T-helper 1 cell (primary cell): ENCODE measurements at places on chromosomes 11 and 22.

GRCh38 chr11:120618399-120618798, 106.9 kb downstream of the GRIK4 start:
- DNase-seq, result no peak

DNA sequence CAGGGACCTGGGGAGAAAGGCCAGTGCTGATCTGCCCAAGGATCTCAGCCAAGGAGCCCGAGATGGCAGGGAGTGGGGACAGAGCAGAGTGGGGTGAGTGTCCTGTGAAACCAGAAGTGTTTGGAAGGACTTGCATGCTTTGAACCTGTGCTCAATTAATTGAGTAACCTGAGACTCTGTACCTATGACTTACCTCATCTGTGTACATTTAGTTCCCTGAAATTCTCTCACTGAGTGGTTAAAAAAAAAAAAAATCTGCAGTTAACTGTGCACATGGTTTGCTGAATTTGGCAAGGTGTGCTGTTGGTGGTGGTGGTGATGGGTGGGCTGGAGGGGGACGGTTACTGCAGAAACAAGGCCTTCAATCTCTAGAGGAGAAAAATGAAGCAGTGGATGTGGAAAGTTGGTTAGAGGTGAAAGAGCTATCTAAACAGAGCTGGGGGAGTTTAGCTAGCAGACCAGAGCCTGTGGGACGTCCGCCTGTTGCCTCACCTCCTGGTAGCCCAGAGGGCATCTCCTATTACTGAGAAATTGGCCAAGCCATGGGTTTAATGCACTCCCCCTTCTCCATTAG, 8.3 kb upstream of the SORL1-AS1 start:
- no peak for DNase-seq

DNA sequence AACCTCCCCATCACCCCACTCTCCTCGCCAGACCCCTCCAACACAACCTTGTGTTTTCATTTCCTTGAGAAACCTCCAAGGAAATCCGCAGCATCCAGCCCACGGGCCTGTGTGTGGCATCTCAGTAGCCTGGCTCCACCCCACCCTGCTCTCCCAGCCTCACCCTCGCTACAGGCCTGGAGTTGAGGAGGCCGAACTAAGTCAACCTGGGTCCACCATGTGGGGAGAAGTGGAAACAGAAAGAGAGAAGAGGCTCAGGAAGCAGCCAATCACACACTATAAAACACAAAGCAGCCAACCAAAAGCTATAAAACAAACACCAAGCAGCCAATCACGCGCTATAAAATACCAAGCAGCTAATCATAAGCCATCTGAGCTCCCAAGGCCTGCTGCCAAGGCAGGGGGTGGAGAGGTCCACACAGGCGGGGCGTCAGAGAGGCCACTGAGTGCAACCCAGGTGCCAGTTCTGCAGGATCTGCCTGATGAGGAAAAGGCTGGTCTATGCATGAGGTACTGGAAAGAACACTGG, 72.0 kb downstream of the MICAL3 start:
- DNase-seq, result no peak

- DNase-seq, result no peak
Observed at GRCh38 chr22:44342347-44342956, 29.7 kb upstream of the SHISAL1 start.

- no peak for DNase-seq
Observed at GRCh38 chr11:69051381-69052342, 2.9 kb downstream of the TPCN2 start.

DNA sequence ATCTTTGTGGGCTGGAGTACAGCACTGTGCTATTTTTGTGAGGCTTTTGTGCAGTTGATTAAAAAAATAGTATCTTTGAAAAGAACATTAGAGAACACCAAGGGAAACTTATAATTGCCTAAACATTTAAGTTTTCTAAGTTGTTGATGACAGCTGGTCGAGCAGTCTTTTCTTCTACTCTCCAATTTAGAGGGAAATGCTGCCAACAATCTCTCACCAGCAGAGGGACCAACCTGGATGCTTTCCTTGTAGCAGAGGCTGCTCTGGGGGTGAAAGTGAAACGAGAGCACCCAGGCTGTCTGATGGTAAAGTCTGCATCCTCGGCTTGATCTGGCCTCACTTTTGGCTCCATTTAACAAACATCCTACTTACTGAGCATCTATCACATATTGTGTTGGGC, 1286.5 kb upstream of the TENM4 start:
- DNase-seq, result no peak

DNA sequence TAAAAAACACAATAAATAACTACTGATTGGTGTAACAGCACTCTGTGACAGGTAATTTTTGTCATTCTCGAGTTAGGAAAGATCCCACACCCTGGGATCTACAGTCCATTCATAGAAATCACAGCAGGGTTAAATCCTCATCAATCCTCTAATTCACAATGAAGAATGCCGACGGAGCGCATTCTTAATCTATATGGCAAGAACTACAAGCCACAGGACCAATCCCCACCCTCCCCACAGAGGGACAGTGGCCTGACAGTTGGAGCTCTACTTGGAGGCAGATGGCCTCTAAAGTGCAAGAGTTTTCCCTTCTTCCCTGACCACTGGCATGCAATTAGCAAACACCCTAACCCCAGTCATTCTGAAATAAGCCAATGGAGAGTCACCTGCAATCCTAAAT, 34.2 kb downstream of the TCF20 start:
- no peak for DNase-seq

GRCh38 chr11:10519630-10520029, 21.4 kb downstream of the RNF141 start:
- no peak for DNase-seq

- DNase-seq, result no peak
Observed at GRCh38 chr11:65917434-65918210, 1.2 kb downstream of the C11orf68 start.

DNA sequence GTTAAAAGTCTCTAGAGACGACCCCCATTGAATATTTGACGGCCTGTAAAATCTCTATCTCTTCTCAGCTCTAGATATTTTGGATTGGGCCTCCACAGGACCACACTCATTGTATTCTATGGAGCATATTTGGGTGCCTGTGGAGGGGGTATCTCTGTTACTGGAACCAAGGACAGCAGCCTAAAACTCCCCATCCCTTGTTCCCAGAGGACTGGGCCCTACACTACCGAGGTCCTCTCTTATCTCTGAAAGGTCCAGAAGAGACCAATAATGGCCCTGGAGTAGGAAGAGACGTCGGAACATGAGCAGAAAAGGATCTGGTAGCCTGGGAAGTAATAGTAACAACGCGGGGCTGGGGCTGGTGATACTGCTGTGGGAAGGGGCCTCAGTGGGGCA, 542 bp downstream of the HPS4 start:
- no peak for DNase-seq

GRCh38 chr11:3154001-3154599, 11.0 kb downstream of the OSBPL5 start:
- no peak for DNase-seq

GRCh38 chr11:67662835-67663531, 11.4 kb downstream of the ALDH3B2 start:
- no peak for DNase-seq

DNA sequence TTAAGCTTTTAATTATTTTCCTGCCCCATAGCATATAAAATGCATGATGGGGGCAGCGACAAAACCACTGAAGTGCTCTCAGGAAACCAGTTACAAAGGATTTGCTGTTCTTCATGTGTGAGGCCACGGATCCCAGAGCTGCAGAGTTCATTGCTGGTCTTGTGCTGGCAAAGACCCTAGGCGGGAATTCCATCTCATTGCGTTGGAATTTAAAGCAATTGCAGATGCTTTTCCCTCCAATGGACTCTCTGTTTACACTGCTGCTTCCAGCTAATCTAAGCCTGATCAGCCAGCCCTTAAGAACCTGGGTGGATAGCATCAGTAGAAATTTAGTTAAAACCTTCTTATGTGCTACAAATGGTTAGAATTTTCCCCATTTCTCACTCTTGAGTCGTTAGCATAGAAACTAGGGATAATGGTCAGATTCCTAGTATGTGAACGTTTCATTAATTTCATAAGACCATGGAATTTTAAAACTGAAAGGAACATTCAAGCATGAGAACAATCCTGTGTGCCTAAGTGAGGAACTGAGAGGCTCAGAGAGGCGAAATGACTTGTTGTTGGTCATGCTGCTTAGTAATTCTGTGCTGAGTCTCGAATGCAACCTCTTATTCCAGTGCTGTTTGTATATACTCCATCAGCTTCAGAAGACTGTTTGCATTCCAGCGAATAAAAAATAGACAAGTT, 36.1 kb upstream of the ADSL start:
- DNase-seq, result no peak

GRCh38 chr11:43747130-43747802, 66.7 kb downstream of the HSD17B12 start:
- DNase-seq, result no peak

DNA sequence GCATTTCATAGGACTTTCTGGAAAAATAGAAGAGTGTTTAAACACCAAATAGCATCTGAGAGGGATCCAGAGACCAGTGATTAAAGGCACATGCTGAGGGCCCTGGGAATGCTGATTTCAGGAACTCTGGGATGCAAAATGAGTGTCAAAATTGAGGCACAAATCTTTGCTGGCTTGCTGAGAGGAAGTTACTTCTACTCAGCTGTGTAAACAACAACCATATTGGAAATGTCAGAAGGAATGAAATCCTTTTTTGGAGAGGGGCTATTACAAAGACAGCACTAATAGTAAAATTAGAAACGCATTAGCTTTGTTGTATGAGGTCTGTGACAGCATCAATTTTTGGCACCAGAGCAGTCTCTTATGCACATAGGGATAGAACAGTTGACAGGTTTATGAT, 267.8 kb upstream of the RAG2 start:
- no peak for DNase-seq

DNA sequence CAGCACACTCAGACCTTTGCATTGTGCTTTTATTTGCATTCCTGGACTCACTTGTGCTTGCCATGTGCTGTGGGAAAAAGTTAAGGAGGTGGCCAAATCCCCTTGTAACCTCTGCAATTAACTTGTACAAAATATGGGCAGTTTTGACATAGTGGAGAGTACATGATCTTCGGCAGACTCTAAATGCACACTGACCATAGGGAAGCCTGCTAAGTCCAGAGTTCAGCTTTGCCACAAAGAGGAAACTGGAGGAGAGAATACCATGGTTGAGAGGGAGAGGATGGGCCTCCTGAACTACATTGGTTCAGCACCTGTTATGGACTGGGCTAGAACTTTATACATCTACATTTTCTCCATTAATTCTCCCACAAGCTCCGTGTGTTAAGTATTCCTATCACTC, 37.6 kb upstream of the CEP295 start:
- DNase-seq, result no peak

- no peak for DNase-seq
Observed at GRCh38 chr11:128394431-128395089, 192.8 kb downstream of the ETS1 start.

DNA sequence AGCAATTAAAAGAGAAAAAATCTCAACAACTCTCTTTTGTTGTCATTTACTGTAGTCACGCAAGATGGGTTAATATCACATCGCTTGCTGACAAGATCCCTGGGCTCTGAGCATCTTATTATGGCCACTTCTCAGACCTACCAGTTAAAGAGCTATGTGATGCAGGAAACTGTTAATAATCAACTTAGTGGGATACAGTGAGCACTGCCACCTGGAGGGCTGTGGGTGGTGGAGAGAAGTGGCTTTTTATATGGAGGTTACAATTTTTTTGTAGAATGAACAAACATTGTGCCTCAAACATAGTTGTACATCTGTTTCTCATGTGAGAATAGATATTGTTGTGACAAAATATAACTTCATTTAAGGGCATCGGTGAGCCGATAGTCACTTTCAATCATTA, 181.0 kb downstream of the TENM4 start:
- DNase-seq, result no peak

- DNase-seq, result no peak
Observed at GRCh38 chr11:104934594-104934993, 33.8 kb downstream of the CASP4 start.

DNA sequence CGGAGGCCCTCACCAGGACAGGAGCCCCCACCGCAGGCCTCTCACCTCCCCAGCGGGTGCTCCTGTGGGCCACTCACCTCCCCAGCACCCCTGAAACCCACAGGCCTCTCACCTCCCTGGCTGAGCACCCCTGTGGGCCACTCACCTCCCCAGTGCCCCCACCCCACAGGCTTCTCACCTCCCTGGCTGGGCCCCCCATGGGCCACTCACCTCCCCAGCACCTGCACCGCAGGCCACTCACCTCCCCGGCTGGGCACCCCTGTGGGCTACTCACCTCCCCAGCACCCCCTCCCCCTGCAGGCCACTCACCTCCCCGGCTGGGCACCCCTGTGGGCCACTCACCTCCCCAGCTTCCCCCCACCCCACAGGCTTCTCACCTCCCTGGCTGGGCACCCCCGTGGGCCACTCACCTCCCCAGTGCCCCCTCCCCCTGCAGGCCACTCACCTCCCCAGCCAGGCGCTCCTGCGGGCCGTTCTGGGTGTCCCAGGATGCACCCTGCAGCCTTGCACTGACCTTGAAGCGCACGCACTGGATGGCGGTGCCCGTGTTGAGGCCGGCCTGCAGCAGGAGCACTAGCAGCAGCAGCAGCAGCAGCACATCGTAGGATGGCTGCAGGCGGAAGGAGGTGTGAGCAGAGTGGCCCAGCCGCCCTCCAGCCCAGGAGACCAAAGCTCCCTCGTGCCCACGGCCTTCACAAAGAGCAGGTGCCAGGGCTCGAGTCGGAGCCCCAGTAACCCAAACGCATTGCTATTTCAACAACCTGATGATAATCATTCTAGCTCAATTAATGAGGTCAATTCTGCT, 5.7 kb upstream of the TTLL8 start:
- DNase-seq, result no peak

GRCh38 chr11:13826505-13827278, 135.8 kb upstream of the SPON1 start:
- no peak for DNase-seq

DNA sequence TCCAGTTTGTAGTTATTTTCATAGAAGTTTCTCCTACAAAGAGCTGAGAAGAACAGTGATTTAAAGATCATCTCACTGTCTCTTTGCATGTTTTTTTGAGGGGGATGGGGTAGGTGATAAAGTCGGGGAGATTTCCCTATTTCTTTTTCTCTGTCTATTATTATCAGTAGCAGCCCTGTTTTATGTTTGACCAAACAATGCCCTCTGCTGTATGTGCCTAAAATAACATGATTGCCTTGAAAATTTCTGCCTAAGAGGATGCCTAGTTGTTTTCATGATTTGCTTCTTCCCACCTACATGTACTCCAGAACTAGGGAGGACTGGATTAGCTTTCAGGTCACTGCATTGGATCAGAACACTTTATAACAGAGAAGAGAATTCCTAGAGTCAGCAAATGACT, 1330.2 kb downstream of the LRRC4C start:
- DNase-seq, result no peak

GRCh38 chr11:60363542-60364470, 14.5 kb upstream of the MS4A7 start:
- DNase-seq, result peak; percentile 15

- no peak for DNase-seq
Observed at GRCh38 chr22:20531404-20532201, 24.2 kb downstream of the MED15 start.

DNA sequence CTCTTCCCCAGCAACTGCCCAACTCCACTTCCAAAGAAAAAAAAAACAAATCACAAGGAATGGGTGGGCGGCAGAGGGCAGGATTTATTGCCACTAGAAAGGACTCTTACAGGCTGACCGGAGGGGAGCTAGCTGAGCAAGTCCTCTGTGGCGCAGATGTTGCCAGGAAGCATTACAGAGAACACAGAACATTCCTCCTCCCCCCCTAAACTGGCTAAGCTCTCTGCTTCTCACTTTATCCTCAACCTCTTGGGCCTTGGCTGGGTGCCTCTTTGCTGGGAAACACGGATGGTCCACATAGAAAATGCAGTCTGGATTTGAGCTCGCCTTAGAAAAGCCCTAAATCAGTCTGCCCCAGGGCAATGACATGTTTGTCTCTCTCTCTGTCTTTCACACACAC, 12.6 kb upstream of the FJX1 start:
- DNase-seq, result no peak
